Thoracic aorta (tissue), 2 donors: ENCODE measurements at places on chromosomes 4 and X.

GRCh38 chr4:4640692-4641091 lies 98.8 kb upstream of the STX18 start:
- DNase-seq = no peak

DNA sequence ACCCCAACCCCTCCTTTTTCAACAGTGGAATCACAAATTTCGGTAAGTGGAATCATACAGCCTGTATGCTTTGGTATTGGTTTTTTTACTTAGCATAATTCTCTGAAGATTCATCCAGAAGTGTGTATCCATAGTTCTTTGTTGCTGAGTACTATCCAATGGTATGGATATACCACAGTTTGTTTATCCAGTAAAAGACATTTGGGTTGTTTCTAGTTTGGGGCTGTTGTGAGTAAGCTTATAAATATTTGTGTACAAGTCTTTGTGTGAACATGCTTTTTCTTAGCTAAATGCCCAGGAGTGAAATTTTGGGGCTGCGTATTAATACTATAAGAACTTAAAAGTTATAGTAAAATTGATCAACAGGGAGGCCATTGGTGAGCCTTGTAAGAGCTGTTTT lies 57.5 kb upstream of the GC start:
- no peak for DNase-seq

GRCh38 chr4:89196056-89196674 lies 84.8 kb downstream of the TIGD2 start:
- DNase-seq = no peak

GRCh38 chrX:76184276-76184675 lies 11.4 kb downstream of the PBDC1 start:
- no peak for DNase-seq

DNA sequence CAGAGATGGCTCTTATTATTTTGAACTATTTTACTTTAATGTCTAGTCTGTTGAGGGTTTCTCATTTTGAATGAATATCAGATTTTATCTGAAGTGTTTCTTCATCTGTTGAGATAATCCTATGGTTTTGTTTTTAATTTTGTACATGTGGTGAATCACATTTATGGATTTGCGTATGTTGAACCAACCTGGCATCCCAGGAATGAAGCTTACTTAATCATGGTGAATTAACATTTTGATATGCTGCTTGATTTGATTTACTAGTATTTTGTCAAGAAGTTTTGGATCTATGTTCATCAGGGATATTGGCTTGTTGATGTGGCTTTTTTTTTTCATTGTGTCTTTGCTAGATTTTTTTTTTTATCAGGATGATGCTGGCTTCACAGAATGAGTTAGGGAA lies 2390.9 kb downstream of the PCDH7 start:
- DNase-seq = no peak

- no peak for DNase-seq
These were observed 274.1 kb upstream of the MAGEB2 start for GRCh38 chrX:29941287-29941686.
